Fibroblast of the aortic adventitia (primary cell): ENCODE measurements at places on chromosomes 16 and 17. TPM values are rescaled to one million over a fixed set of nuclear protein-coding genes. Genes with fewer than 3 reads are reported as not detected.

IRF8 gene
- total RNA-seq, result not detected in 2 replicates

ABCC12 gene
- total RNA-seq, result not detected in 2 replicates

TRPV2 gene
- 5.3 and 45.3 TPM in 2 replicates for total RNA-seq

COG4 gene
- 59.9 and 131 TPM in 2 replicates for total RNA-seq

TBX6 gene
- total RNA-seq, result 0.09 and 0.16 TPM in 2 replicates

ABR gene
- total RNA-seq, result 76.8 and 83.1 TPM in 2 replicates

SSTR5 gene
- total RNA-seq, result not detected in 2 replicates

SDR42E1 gene
- under 0.01 and 0.08 TPM in 2 replicates for total RNA-seq

CCL5 gene
- not detected in 2 replicates for total RNA-seq

CPHXL2 gene
- total RNA-seq, result not detected in 2 replicates

TBX2 gene
- 4.1 and 20.8 TPM in 2 replicates for total RNA-seq

TRIM72 gene
- total RNA-seq, result not detected in 2 replicates

CD79B gene
- total RNA-seq, result not detected in 2 replicates

CCDC200 gene
- total RNA-seq, result not detected in 2 replicates

RASD1 gene
- 0.36 TPM in 1 of 2 replicates, not detected in the other for total RNA-seq

TPSD1 gene
- total RNA-seq, result not detected in 2 replicates

AOC3 gene
- under 0.01 and 0.08 TPM in 2 replicates for total RNA-seq

SYT17 gene
- under 0.01 TPM in 1 of 2 replicates, not detected in the other for total RNA-seq

LPO gene
- not detected in 2 replicates for total RNA-seq

MPV17L gene
- total RNA-seq, result 1.1 and 3.3 TPM in 2 replicates
